ENCODE measurements at places on chromosomes 2 and 18.
A peak's percentile ranks its signal among the peaks of the same experiment; 100 is the strongest.

- DNase-seq, result no peak
Measured at GRCh38 chr2:124254621-124255020, 229.5 kb downstream of the CNTNAP5 start.

DNA sequence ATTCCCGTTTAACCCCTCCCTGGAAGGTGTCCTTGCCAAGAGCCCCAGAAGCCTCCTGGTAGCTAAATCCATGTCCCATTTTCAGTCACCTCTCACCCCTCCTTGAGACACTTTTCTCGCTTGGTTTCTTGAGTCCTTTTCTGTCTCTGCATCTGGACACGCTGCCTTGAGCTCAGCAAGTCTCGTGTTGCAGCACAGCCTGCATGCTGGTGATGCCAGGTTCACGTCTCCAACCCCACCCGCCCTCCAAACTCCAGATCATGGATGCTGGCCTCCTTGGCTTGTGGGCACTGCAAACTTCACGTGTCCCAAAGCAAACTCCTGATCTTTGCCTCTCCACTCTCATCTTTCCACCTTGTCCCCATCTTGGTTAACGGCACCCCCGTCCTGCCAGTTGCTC lies 39.3 kb downstream of the CENPO start:
- DNase-seq, result no peak

DNA sequence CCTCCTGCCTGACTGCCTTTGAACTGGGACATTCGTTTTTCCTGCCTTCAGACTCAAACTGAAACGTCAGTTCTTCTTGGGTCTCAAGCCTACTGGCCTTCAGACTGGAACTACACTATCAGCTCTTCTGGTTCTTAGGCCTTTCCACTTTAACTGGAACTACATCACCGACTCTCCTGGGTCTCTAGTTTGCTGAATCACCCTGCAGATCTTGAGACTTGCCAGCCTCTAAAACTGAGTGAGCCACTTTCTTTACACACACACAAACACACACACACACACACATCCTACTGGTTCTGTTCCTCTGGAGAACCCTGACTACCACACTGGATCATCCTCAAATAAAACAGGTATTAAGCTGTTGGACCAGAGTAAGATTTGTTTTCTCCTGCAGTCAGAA lies 46.7 kb upstream of the ATL2 start:
- DNase-seq, result no peak

DNA sequence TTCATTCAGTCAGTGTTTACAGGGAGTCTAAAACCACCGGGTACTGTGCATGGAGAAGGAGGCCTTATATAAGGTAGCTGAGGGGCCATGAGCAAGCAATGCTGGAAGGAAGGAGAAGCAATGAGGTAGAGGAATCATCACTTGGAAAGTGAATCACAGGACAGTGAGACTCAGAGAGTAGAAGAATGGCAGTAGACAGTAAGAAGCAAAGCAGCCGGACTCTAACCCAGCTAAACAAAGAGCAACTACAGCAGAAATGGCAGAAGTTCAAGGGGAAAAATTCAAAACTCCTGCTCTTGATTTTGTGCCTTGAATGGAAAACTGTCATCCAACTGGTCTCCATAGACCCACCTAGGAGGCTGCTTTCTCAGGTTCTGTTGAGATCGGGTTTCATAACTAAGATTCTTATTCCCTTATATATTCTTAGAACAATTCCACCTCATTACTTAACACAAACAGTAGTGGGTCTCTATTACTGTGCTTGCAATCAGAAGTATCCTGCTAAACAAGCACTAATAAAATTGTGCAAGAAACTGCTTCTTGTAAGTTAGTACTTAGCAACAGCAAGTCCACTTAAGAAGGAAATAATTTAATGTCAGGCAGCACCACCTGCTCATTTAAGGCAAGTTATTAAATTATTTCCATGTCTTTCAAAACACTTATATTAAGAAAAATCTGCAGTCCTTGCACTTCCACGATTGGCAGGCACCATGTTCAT lies 68.0 kb downstream of the RBMS1 start:
- DNase-seq, result no peak

DNA sequence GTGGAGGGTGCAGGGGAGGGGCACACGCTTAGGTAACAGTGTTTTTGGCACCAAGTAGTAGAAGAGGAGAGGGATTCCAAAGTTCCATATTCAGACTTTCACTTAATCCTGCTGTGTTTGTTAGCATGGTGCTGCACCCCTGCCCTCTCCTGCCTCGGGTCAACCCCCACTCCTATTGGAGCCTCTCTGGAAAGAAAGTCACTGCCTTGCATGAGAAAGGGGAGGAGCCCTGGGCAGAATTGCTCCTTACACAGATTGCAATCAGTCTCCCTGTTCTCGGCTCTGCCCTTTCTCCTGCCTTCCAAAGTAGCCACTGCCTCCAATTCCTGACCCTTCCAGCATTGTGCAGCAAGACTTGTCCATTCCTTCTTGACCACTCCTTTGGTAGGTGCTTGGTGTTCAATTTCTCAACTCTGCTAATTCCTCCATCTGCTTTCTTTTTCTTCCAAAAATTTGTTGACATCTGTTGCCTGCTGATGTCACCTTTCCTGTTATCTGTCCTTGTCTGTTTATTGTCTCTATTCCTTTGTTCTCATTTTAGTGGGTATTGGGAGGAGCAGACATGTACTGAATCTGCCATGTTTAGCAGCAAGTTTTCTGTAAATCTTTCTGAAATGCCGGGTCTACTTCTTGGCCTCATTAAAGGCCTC lies 225.4 kb downstream of the LOXHD1 start:
- DNase-seq, result no peak

GRCh38 chr2:127161176-127162136 lies 54.5 kb upstream of the BIN1 start:
- no peak for DNase-seq

DNA sequence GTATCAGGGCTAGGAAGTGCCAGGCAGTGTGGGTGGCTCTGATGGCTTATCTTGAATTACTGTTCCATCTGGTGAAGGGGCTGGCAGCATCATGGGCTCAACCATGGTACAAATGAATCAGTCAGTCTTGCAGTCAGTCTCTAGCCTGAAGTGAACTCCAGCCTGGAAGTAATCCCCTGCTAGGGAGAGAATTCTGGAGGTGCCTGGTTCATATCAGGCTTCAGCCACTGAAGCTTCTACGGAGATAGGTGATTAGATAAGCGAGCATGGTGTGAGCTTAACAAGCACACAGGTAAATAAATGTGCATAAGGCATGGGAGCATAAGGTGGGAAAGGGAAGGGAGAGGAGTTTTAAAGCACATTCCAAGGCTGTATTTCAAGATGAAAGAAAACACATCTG lies 541.7 kb downstream of the MBD2 start:
- DNase-seq, result no peak

DNA sequence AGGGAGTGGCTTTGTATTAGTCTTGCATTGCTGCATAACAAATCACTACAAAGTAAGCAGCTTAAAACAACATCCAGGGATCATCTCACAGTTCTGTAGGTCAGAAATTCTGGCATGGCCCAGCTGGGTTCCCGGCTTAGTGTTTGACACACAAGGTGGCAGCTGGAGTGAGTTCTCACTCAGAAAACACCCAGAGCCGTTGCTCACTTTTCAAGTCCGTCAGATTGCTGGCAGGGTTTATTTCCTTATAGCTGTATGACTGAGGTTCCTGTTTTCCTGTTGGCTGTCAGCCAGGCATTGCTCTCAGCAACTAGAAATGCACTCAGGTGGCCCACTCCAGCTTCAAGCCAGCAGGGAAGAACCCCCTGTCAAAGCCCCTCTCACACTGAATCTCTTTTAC lies 324.1 kb downstream of the CCDC178 start:
- peak; percentile 28 for DNase-seq

DNA sequence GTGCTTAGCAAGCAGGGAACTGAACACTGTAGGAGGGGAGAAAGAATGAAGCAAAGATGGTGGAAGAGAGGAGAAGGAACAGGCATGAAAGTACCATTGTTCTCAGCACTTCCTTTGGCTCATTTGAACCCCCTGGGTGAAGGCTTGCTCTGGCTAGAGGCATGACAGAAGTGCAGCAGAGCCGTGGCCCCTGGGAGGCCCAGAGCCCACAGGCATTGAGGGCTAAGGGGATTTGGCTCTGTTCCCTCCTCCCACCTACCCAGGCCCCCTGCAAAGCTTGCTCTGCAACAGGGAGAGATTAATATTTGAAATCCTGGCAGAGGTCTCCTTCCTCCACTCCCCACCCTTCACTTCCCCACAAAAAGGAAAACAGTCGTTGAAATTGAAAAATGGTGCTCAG lies 262.6 kb downstream of the CELF4 start:
- no peak for DNase-seq

GRCh38 chr2:11342551-11343367 lies 1.7 kb downstream of the ROCK2 start:
- DNase-seq, result no peak

GRCh38 chr2:72128843-72129227 lies 18.8 kb downstream of the CYP26B1 start:
- no peak for DNase-seq

DNA sequence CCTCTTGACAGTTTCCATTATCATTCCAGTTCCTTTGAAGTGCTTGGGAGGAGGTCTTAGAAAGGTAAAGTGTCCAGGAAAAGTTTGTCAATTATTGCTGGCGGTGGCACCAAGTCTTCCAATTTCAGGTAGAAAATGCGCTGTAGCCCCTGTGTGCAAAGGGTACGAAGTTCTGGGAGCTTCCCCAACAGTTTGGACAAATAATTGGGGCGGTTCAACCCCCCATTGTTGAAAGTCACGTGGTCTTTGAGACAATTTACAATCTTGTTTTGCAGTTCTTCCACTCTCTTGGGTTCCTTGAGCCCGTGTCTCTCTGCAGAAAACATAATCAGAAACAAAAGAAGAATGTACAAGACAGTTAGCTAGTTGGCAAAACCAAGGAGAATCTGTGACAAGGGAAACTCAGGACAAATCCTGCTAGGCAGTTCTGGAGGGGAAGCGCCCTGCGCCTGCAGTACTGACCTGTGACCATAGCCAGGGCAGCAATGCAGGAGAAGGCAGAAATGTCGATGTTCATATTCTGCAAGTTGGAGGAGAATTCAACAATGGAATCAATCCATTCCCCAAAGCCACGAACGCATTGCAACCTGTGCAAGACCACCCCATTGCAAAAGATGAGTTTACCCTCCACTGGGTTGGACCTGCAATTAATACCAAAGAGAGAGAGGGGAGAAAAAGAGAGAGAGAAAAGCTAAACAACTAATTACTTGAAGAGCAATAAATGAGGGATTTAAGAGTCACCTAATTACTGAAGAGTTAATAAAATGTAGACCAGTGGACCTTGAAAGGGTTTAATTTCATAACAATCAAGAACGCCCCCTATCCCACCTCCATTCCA lies 6.6 kb downstream of the NR4A2 start:
- no peak for DNase-seq

GRCh38 chr2:195656161-195656858 lies 716 bp upstream of the SLC39A10 start:
- DNase-seq, result no peak

- no peak for DNase-seq
Measured at GRCh38 chr2:203650860-203651613, 55.4 kb upstream of the CD28 start.

DNA sequence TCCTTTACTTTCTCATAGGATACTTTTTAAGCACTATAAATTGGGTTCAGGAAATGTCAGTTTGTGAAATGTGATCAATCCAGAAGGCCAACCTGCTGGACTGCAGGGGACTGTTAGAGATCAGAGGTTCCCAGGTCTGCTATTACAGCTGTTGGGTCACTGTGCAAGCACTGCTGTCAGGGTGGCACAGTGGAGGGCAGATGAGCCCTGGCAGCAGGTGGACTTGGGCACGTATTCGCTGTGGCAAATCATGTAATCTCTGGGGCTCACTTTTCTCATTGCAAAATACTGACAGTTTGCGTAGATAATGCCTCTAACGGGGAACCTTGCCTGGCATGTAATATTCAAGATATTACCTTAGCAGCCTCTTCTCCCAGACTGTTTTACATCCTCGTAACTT lies 18.1 kb downstream of the RAB31 start:
- no peak for DNase-seq

- no peak for DNase-seq
Measured at GRCh38 chr2:227029426-227030105, 134.4 kb downstream of the COL4A4 start.

DNA sequence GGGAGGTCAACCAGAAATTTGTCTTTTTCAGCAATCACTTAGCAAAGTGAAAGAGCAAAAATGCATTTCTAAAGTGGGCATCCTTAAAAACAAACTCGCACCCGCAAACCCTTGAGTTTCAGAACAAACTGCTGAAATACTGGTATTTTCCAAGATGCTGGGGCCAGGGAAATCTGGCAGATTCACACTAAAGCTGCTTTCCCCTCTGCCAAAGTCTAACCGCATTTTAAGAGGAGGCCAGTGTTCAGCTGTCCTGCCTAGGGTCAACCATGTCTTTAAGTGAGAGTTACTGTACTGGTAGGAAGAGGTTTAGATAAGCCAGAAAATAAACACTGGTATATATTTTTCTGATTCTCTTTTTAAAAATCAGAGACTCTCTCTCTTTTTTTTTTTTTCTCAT lies 55.9 kb downstream of the ACVR1 start:
- DNase-seq, result no peak

DNA sequence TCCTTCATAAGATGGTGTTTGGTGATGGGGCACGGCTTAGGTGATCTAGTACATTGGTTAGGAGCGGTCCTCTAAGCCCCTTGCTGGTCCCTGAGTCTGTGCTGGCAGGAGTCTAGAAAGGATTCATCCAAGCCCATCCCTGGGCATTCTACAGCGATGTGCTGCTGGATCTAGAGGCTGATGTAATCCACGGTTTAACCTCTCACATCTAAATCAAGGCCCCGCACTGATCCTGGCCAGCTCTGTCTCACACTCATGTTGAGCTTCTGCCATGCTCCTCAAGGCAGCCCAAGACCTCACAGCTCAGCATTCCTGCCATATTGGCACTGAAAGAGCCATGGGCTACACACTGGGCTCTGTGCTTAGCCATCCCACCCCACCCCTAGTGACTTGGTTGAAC lies 664.8 kb downstream of the STK39 start:
- DNase-seq, result no peak

- DNase-seq, result no peak
Measured at GRCh38 chr2:101002562-101003277, 631 bp downstream of the RPL31 start.

- no peak for DNase-seq
Measured at GRCh38 chr2:80303006-80303908, 1.3 kb downstream of the LRRTM1 start.

GRCh38 chr2:7492719-7493118 lies 575.5 kb downstream of the RNF144A start:
- DNase-seq, result no peak

DNA sequence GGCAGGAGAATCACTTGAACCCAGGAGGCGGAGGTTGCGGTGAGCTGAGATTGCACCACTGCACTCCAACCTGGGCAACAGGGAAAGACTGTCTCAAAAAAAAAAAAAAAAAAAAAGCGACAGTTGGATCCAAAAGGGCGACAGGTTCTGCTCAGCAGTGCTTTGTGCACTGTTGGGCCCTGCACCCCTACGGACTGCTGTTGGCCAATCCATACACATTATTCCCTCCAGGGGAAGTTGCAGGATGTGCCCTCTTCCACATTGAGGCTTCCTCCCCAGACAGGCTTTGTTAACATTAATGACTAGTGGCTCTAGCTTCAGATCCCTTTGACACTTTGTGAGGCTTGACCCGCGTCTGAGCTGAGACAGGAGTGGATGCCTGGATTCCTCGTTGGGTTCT lies 9.4 kb downstream of the NT5DC4 start:
- DNase-seq, result no peak

- no peak for DNase-seq
Measured at GRCh38 chr2:54667726-54668650, 55.5 kb upstream of the EML6 start.
